ENCODE measurements at places on chromosomes 5 and 9.

DNA sequence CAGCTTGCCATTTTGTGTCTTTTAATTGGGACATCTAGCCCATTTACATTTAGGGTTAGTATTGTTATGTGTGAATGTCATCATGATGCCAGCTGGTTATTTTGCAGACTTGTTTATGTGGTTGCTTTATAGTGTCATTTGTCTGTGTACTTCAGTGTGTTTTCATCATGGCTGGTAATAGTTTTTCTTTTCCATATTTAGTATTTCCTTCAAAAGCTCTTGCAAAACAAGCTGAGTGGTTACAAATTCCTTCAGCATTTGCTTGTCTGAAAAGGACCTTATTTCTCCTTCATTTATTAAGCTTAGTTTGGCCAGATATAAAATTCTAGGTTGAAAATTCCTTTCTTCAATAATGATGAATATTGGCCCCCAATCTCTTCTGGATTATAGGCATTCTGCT, 28.5 kb upstream of the TNFSF15 start:
- no peak for DNase-seq

- no peak for DNase-seq
Measured at GRCh38 chr5:165104611-165105010, 1599.2 kb downstream of the MAT2B start.

DNA sequence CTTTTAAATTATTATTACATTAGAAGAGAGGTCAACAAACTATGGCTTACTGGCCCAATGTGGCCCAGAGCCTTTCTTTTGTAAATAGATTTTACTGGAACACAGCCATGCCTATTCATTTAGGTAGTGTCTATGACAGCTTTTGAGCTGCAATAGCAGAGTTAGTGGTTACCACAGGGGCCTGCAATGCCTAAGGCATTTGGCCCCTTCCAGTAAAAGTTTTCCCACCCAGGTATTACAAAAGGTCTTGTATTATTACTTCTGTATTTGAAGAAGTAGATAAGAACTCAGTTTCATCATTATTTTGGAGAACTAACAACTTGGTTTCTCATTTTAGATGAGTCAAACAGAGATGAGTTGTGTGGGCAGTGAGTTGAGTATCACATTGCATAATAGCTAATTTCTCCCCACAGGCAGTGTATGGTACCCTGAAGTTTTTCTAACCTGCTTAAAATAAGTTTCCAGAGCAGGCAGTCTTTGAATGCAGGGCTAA, 9.5 kb downstream of the MTRR start:
- DNase-seq, result no peak

- no peak for DNase-seq
Measured at GRCh38 chr5:136012041-136012804, 16.6 kb upstream of the TGFBI start.

DNA sequence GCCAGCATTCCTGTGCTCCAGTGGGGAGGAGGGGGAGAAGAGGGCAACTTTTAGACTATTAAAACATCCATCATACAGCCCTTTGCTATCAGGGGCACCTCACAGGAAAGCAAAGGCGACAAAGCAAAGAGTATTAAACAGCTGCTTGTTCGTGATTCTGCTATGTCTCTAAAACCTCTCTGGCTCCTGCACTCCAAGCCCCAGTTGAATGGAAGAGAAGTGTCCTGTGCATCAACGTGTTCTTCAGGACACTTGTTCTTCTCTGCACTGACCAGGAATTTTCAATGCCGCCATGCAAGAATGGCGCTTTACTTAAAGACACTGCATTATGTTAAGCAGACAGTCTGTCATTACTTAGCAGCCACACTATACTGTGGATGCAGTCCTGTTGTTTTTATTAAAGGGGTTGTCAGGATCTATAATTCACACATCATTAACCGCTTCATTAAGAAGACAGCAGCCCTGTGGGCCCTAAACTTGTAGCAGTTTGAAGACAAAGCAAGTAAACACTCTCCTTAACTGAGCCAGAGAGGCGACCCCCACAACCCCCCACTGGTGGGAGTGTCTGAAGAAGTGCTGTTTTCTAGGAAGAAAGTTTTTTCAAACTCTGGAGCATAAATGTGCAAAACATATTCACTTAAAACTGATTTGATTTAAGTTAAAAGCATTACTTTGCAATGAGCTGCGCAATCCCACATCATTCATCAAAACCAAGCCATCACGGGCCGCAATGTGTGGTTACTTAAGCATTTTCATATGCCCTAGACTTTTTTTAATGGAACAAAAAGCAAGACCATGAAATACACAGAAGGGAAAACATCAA, 164.5 kb downstream of the ZNF608 start:
- no peak for DNase-seq

- no peak for DNase-seq
Measured at GRCh38 chr9:112925058-112925641, 34.5 kb upstream of the SLC46A2 start.

DNA sequence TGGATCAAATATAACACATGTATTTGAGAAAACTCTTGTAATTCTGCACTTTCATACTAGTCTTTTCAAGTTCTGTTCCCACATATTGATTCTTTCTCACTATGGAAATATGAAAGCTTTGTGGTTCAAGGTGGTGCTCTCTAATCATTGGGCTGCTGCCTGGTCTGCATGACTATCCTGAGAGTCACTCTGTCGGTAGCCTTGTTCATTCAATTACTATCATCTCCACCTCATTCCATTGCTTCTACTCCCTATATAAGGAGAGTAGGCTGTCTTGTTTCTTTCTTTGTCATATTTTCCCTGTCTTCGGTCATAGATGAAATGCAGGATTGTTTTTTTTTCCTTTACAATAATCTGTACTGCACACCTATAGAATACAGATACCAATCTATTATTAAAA, 341.4 kb upstream of the ACTBL2 start:
- DNase-seq, result no peak

DNA sequence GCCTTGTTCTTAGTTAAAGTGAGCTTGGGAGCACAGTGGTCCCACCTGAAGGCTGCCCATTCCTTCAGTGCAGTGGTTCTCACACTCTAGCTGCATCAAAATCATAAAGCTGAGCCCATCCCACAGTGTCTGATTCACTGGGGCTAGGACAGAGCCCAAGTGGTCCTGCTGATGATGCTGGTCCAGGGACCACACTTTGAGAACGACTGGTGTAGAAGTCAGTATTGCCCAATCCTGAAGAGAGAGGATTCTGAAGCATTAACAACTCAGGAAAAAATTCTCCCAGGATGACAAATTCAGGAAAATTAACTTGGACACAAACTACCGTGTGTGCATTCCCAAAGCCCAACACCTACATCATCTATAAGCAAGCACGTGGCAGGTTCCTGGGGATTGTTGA, 176.2 kb downstream of the GABBR2 start:
- no peak for DNase-seq

- no peak for DNase-seq
Measured at GRCh38 chr9:99822806-99823591, 1.3 kb downstream of the NR4A3 start.

GRCh38 chr5:54861212-54861894, 124.0 kb downstream of the ESM1 start:
- no peak for DNase-seq

DNA sequence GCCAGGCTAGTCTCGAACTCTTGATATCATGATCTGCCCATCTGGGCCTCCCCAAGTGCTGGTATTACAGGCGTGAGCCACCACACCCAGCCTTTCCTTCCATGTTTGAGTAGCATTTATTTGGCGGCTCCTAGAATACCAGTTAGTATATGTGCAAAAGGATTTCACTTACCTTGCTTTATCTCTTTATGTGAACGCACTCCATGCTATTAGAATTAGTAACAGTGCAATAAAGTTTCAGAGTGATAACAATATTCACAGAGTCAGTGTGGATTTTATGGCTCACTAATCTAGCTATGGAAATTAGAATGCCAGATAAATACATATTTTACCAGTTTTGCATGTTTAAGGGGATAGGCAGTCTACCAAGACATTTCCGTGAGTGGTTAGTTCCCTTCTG, 74.4 kb upstream of the NIPBL start:
- no peak for DNase-seq

DNA sequence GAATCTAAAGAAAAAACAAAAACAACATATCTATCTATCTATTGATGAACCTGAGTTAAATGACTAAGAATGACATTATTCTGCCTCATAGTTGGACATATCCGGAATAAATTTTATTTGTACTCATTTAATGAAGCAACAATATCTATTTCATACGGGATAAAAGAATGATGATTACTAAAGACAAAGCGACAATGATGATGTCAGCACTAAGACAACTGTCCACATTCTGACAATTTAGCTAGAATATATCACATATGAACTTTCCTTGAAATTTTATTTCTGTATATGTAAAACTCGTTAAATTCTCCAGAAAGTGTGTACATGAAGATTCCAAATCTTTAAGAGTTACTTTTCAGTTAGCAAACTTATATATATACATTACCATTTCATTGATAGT, 23.2 kb upstream of the SHISAL2B start:
- DNase-seq, result no peak

DNA sequence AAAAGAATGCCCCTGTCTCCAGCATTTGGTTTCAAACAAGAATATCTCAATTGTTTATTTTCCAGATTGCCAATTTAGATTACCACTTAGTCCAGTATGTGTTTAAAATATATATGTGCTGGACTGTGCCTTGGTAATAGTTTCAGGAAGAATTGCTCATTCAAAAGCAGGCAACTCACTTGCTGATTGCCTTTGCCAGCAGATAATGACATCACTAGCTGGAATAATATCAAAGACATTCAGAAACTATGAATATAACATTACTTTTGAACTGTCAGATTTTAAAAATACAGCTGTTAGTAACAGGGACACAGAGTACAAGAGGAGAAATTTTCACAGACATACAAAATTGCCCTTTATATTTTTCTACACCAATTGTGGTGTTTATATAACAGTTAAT, 96.0 kb upstream of the ITGA2 start:
- DNase-seq, result no peak

DNA sequence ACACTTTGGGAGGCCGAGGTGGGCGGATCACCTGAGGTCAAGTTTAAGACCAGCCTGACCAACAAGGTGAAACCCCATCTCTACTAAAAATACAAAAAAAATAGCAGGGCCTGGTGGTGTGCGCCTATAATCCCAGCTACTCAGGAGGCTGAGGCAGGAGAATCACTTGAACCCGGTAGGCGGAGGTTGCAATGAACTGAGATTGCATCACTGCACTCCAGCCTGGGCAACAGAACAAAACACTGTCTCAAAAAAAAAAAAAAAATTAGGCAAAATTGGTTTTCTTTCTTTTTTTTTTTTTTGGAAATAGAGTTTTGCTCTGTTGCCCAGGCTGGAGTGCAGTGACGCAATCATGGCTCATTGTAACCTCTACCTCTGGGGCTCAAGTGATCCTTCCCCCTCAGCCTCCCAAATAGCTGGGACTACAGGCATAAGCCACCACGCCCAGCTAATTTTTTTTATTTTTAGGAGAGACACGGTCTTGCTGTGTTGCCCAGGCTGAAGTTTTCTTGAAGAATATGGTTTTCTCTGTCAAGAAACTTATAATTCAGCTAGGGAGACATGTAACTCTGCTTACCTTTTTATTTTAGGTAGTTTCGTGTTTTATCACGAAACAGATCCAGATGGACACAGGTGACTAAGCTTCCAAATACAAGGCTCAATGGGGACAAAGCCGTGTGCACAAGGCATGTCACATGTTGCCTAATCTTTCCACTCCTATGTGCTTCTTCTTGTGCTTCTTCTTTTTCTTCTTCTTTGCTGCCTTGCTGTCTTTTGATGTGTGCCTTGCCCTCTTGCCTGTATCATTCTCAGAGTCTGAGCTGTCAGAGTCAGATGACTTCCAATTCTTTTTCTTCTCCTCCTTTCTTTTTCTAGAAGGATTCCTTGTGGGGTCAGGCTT, 14.3 kb downstream of the TTC1 start:
- no peak for DNase-seq

- no peak for DNase-seq
Measured at GRCh38 chr5:117889596-117889995, 1098.8 kb downstream of the DTWD2 start.

- no peak for DNase-seq
Measured at GRCh38 chr5:96876292-96876850, at the start of gene ERAP2. TSS of gene ERAP2 (plus strand) at chr5:96876500. CDS start at chr5:96879686, 3,186 bp downstream.

DNA sequence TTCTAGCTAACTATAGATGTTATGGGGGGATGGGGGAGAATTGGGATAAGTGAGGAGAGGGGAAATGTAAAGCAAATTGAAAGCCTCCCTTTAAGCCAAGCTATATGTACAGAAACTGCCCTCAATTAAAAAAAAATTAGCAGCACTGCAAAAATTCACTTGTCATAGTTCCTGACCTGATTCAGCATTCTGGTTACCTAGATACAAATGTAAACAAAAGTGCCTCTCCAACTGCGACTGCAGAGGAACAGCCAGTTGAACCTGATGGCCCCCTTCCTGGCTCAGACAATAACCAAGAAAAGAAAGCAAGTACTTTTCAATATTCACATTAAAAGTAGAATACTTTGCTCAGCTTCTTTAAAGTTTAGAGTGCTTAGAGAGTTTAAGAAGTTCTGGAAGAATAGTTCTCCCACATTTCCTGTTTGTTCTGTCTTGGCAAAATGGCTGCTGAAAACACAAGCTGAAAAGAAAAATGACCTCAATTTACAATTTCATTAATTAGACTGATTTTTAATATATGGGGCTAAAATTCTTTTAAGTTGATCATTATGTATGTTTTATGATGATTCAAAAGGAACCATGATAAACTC, 1.5 kb downstream of the FAM81B start:
- no peak for DNase-seq

- DNase-seq, result no peak
Measured at GRCh38 chr5:83559118-83559785, 87.7 kb downstream of the VCAN start.

GRCh38 chr5:140317859-140318258, 15.0 kb upstream of the PFDN1 start:
- no peak for DNase-seq

GRCh38 chr5:147935032-147935431, 28.7 kb upstream of the C5orf46 start:
- DNase-seq, result no peak

DNA sequence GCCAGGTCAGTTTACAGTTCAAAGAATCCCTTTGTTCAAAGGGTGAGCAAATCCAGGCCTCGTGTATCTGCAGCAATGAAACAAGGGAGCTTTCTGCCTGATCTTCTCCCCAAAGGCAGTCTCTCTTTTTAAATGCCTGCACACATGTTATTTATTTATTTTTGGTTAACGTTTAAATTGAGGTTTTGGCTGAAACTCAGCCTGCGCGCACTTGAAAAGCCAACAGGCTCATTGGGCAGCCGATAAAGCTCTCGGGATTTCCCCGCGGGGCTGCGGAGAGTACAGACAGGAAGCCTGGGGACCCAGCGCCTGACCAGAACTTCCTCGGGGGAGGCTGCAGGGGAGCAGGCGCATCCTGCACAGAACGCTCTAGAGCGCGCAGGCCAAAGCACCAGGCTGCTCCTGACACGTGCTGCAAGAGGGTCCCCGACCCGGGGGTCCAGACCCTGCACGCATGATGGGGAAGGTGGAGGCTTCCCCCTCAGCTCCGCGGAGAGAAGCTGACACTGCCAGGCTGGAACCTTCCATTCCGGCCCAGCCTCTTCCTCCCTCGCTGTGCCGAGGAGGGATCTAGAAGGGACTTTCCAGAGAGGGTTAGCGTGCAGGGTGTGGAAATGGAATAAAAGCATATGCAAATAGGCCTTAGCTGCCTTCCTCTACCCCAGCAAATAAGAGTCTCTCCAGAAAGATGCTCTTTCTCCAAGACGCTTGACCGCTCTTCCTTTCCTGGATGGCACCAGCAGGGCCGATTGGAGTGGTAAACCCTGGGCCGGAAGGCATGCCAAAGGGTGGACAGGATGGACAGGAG, 46.1 kb downstream of the PTTG1 start:
- peak; percentile 12 for DNase-seq
